T-helper 1 cell (primary cell): ENCODE measurements at places on chromosomes 3 and 15.

- no peak for DNase-seq
These were observed 50.1 kb downstream of the LRTM1 start for GRCh38 chr3:54877730-54878129.

DNA sequence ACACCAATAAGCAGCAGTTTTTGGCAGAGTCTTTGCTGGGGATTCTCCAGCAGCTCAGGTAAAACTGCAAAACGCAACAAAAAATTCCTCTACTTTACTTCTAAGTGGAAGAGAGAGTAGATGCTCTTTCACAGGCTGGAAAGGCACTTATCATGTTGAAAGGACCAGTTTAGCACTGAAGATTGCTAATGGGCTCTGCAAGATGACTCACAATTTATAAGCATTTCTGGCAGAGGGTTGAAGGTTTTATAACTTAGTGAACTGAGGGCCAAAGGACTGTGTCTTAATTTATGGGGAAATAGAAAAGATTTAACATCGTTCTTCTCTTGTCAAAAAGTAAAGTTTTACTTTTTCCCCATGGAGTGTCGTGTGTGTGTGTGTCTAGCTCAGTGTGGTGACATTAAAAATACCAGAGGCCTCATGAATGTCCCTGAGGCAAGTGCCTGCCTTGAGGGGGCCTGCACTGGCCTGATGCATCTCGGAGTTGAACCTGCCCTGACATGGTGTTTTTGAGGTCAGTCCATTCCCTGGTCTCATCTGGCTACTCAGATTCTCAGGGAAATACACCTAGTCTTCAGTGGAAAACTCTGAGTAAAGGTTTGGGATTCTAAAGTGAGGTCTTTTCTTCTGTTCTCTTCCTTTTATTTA, 1092.0 kb downstream of the NAALADL2 start:
- no peak for DNase-seq

DNA sequence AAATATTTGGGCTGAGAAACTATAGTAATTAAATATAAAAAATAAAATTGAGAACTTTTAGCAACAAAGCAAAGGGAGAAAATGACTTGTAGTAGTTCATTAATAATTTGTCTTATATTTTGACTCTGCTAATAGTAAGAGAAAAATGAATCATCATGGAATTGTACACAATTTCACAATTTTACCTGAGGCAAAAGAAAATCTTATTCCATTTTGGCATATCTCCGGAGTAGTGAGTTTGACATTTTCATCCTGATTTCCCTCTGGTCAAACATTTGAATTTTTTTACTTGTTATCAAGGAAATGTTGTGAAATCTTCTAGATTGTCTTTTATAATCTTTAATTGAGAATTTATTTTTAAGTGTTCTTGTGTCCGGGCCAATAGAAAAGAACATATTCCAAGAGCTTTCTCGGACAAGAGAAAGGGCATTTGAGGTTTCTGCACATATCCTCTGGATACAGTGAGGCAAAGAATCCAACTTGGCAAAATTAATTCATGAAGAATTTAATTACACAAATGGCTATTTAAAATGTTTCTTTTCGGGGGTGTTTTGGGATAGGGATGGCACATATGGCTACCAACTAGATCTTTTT, 89.3 kb upstream of the IGSF10 start:
- DNase-seq, result no peak

DNA sequence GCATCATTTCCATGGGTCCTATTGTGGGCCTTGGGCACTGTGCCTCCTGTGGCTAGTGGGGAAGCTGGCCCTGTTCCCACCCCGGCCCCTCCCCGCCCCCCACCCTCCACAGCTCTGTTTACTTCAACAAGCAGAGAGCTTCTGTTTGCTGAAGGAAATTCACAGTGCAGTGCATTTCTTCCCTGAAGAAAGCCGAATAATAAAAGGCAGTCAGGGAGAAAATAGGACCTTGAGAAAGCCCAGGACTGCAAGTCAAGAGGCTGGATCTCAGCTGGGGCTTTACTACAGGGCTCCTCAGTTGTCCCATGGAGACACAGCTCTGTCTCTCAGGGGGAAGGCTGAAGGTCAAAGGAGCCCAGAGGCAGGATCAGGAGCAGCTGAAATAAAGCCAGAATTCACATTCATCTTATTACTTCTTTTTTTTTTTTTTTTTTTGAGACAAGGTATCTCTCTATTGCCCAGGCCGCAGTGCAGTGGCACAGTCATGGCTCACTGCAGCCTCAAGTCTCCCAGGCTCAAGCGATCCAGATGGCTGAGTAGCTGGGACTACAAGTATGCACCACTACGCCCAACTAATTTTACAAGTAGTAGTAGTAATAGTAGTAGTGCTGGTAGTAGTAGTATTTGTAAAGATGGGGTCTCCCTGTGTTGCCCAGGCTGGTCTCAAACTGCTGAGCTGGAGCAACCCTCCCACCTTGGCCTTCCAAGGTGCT, 33.0 kb upstream of the LACTB start:
- no peak for DNase-seq

- no peak for DNase-seq
These were observed 302.8 kb upstream of the IL12A start for GRCh38 chr3:159685801-159686200.

DNA sequence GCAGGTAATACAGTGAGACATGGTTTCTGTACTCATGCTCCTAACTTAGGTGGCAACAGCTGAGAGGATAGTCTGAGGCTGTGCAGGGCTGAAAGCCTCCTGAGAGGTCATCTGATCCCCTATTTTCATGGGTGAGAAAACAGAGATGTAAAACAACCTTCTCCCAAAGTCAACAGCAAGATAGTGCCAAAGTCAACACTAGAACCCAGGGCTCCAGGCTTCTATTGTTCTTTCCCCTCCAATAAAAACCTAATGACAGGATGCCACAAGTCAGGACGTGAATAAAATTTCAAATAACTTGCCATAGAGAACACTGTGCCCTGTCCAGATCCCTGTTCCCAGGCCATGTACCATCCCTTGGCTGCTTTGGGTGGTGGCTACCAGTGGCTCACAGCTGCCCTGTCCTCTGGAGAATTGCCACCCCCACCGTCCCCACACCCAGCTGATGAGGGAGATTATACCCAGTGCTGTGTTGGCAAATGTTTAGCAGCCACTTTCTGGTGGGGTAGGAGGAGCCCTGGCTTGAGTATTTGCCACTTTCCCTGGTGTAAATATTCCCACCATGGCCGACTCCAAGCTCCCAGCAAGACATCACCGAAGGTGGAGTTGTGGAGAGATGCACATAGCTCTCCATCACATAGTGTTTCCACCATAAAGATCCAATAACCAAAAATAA, 54.8 kb downstream of the SRGAP3 start:
- DNase-seq, result no peak

DNA sequence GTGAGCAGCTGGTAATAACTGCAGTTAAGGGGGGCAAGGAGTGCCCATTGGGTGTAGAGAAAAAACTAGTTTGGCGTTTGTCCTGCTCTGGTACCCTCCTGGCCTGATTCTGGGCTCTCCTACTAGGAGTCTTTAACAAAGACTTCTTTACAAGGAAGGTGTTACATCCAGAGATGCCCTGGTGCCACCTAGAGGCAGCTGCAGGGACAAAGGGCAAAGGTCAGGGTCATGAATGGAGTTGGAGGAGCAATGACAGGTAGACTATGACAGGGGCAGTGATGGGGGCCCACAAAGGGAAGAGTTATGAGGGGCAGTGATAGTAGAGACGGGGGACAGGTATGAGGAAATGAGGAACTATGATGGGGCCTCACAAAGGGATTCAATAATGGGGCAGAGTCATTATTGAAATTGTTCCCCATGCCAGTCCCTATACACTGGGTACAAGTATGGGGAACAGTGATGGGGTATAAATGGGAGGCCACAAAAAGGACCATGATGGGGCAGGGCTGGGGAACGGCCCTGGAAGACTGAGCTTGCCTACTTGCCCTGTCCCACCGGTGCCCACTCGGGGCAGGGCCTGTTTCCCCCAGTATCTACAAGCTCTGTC, 7.9 kb downstream of the CCDC71 start:
- peak; percentile 58 for DNase-seq

GRCh38 chr3:183879243-183879642, 5.4 kb downstream of the PARL start:
- DNase-seq, result no peak

DNA sequence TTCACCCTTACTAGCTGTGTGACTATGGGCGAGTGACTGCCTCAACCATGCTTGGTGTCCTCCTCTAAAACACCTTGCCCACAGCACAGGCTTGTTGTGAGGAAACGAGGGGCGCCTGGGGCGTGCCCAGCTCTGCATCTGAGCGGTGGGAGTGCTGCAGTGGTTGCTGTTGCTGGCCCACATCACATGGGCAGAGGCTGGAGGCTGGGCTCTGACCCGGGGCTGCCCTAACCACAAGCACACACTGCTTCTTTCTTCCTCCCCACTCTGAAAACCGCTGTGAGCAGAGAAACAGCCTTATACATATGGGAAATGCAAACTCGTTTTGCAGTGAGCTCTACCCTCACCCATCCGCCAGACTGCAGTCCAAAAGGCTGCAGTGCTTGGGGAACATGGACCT, 74.8 kb upstream of the RPL32 start:
- DNase-seq, result no peak

- DNase-seq, result no peak
These were observed 405.5 kb upstream of the CNTN4 start for GRCh38 chr3:1693145-1693544.

GRCh38 chr3:56042326-56042951, 425.8 kb downstream of the ERC2 start:
- no peak for DNase-seq

GRCh38 chr3:59963676-59964075, 913.9 kb upstream of the CFAP20DC start:
- no peak for DNase-seq

DNA sequence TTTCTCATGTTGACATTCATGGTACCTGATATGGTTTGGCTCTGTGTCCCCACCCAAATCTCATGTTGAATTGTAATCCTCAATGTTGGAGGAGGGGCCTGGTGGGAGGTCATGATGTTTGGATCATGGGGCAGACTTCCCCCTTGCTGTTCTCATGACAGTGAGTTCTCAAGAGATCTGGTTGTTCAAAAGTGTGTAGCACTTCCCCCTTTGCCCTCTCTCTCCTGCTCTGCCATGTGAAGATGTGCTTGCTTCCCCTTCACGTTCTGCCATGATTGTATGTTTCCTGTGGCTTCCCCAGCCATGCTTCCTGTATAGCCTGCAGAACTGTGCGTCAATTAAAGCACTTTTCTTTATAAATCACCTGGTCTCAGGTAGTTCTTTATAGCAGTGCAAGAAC, 3.3 kb upstream of the UBL7 start:
- no peak for DNase-seq
